ENCODE measurements at places on chromosomes 2 and 18.

DNA sequence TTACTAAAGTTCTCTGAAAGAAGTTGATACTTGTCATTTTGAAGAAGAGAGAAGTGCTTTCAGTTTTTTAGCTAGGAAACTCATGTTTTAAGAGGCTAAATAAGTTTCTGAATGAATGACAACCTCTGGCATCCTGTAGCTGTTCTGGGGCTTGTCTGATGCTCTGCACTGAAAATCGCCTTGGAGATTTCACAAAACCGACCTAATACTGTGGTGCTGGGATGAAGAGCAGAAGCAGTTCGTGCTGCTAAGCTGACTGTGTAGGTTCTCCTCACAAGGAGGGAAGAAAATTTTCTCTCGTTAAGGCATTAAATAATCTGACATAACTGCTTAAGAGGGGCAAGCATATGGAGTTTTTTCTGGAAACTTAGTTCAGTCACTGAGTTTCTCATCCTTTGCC, 193.2 kb downstream of the LTBP1 start:
- DNase-seq: no peak

- DNase-seq: no peak
Observed at GRCh38 chr18:14014456-14014855, 99.1 kb upstream of the MC2R start.

GRCh38 chr2:225296951-225297350, 102.6 kb upstream of the NYAP2 start:
- no peak for DNase-seq

- DNase-seq: no peak
Observed at GRCh38 chr2:233451950-233452349, 97.7 kb downstream of the DGKD start.

- no peak for DNase-seq
Observed at GRCh38 chr2:109239720-109240119, 110.7 kb downstream of the SH3RF3 start.

GRCh38 chr2:165631089-165631488, 161.6 kb downstream of the CSRNP3 start:
- DNase-seq: peak; percentile 82

Data from NCI-H748 treated with DMSO at 0.1 percent for 48 hours (cell line).